ENCODE measurements at places on chromosomes 12 and 14.

- DNase-seq: no peak
These were observed 378.7 kb downstream of the PRKD1 start for GRCh38 chr14:29548948-29549370.

DNA sequence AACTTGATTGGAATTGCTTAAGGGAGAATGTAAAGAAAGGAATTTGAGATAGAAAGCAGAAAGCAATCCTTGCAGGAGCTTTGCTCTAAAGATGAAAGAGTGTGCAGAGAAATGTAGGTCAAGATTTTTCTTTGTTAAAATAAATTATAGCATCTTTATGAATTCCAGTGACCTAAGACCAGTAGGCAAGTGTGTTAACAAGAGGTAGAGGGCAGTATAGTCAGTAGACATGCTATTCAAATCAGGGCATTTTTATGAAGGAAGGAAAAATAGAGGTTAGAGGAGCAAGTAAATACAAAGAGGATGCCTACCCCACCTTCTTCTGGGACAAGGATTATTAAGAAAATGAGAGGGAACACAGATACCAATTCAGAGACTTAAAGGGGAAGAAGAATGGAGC, 148.5 kb downstream of the PLCZ1 start:
- DNase-seq: no peak

DNA sequence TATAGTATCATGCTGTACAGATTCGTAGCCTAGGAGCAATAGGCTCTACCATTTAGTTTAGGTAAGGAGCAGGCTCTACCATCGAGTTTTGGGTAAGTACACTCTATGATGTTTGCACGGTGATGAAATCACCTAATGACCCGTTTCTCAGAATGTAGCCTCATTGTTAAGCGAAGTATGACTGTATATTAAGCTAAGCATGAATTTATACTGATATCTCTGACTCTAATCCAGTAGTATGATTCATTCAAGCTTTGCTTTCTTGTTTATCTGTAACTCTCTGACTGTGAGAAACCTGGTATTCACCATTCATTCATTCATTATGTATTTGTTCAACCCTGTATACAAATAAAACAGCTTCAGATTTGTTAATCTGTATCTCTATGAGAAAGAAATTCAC, 283.9 kb upstream of the PRICKLE1 start:
- DNase-seq: no peak

DNA sequence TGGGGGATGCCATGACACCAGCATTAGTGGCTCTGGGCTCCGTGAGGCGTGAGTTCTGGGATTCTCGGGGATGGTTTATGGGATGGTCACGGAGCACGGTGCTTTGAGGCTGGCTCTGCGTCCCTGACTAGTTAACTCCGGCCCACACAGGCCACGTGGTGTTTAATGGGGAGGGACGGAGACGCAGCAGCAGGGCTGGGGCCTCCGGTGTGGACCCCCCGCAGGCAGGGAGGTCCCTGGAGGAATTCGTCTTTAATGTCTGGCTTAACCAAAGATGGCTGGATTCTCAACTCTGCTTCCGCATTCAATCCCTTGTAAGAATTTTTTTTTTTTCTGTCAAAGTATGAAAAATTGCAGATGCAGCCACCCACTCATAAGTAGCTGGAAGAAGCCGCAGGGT, 86.4 kb upstream of the RFLNA start:
- no peak for DNase-seq

DNA sequence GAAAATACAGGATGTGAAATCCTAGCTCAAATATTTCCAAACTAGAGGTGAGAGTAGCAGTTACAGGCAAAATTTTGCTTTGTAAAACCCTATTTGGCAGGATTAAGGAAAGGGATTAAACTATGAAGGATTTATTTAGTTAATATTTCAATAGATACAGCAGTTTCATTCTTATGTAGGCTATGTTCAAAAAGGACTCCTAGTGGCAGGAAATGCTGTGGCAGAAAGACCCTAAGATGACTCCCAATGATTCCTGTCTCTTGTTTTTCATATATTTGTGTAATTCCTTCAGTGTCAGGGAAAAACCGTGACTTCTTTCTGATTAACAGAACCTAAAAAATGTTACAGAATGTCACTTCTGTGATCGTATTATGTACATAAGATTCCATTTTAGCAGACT, 299.5 kb upstream of the RPL10L start:
- DNase-seq: no peak

DNA sequence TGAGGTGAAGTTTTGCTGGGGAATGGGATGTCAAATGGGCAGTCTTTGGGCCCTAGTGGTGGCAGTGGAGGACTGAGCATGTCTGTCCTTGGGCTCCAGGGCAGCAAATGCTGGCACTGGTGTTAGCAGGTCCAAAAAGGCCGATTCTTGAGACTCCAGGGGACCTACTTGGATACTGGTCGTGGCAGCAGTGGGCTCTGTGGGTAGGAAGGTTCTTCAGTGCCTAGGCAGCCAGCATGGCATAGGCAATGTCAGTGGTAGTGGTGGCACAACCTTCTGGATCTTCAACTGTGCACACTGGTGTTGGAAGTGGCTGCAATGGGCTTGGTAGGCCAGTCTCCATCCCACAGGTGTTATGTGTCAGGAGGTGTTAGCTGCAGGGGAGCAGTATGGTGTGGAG, 334.7 kb upstream of the KITLG start:
- DNase-seq: no peak

DNA sequence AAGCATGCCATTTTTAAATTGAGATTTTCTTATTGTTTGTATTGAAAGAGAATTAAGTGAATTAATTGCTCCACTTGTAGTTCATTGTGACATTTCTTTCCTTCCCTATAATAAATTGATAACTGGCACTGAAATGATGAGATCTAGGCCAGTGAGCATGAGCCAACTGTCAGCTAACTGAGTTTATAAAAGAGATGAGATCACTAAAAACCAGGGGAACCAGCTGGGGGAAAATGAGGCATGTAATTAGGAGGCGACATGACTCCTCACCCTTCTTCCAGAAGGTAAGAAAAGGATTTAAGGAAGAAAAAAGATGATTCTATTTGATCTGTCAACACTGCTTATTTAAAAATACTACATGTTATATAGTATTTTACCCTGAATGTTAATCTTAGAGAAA, 104.5 kb upstream of the DNM1L start:
- no peak for DNase-seq

- DNase-seq: no peak
These were observed 23.5 kb downstream of the GPHB5 start for GRCh38 chr14:63295231-63295685.

GRCh38 chr14:104557766-104558165, 21.8 kb upstream of the C14orf180 start:
- no peak for DNase-seq
